ENCODE measurements at places on chromosomes 13 and 19. TPM values are rescaled to one million over a fixed set of nuclear protein-coding genes. Genes with fewer than 3 reads are reported as not detected.
A peak's percentile ranks its signal among the peaks of the same experiment; 100 is the strongest.

DNA sequence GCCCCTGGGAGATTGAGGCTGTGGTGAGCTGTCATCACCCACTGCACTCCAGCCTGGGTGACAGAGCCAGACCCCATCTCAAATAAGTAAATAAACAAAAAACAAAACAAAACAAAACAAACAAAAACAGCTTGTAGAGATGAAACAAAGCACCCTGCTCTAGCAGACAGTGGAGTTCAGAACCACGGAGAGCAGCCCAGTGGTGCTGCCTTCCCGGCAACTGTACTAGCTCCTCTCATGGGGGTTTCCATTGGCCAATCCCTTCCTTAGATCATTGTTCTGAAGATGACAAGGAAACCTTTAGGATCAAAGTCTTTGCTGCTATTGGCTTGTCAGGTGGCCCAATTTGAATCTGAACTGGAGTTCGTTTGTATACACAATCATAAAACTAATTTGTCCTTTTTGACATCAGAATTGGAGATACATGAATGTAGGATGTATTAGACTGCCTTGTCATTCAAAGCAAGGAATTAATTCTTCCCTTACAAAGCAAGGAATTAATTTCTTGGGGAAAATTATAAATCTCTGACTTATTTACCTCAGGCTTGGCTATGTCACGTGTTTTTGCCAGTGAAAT lies 19.7 kb upstream of the SYCN start:
- DNase-seq, result no peak

DNA sequence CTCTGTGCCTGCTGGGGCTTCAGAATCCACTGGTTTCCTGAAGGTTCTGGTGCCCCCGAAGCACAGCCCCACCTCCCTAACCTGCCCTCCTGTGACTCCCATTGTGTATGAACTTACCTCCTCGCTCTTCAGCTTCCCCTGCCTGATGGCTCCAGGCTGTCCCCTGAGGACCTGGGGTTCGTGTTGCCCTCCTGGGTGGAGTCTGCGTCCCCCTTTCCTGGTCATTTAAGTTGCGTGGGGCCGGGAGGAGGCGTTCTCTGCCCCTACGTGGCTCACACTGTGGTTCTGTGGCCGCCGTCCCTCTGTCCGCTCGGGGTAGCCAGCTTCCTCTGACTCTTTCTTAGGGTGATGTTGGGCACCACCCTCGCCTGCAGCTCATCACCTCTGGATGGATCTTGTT lies 13.9 kb downstream of the TFDP1 start:
- DNase-seq, result no peak

- DNase-seq, result no peak
These were observed 10.0 kb upstream of the INSR start for GRCh38 chr19:7304200-7304599.

Gene GRK1
- total RNA-seq, result not detected

GRCh38 chr13:36872621-36873020 lies 47.4 kb downstream of the SMAD9 start:
- DNase-seq, result no peak

- no peak for DNase-seq
These were observed 148.7 kb downstream of the NALCN start for GRCh38 chr13:101267656-101268055.

Gene SIAH3
- under 0.01 TPM for total RNA-seq

DNA sequence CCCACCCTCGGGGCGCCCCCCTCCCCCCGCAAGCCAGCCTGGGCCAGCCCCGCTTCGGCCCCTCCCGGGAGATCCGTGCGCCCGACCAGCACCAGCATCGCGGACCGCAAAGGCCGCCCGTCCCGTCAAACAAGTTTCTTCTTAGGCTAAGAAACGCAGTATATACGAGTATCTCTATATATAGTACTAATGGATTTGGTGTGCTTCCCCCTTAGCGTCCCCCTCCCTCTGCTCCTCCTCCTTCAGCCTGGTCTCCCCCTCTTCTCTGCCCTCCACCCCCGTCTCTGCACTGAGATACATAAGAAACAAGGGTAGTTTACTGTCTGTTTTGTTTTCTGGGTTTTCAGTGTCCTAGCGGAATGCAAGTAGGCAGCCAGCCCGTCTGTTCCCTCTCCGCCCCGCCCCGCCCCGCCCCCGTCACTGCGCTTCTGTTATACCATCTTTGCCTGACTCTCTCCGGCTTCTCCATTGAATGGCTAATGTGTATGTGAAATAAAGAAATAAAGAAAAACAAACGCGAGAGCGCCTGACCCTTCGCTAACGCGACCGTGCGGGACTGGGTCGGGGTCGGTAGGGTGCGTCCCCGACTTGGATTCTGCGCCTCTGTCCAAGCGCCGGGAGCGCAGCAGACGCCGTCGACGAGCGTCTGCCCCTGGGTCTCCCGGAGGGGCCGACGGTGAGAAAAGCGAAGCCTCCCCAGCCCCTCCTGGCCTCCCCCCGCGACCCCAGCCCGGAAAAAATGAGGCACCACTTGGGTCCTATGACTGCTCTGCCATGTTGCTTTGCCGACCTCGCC lies 4.2 kb downstream of the LYL1 start:
- no peak for DNase-seq

Gene ZNF611
- total RNA-seq, result 11.2 TPM

Gene LRRC8E
- 0.79 TPM for total RNA-seq

Gene CAMSAP3
- 0.69 TPM for total RNA-seq

Gene ADAMTSL5
- total RNA-seq, result 0.65 TPM

- no peak for DNase-seq
These were observed 16.0 kb downstream of the CDX2 start for GRCh38 chr13:27952876-27953675.

GRCh38 chr13:113770937-113771336 lies 11.9 kb downstream of the TMEM255B start:
- DNase-seq, result peak; percentile 19
